ENCODE measurements at places on chromosomes 12 and 14.

DNA sequence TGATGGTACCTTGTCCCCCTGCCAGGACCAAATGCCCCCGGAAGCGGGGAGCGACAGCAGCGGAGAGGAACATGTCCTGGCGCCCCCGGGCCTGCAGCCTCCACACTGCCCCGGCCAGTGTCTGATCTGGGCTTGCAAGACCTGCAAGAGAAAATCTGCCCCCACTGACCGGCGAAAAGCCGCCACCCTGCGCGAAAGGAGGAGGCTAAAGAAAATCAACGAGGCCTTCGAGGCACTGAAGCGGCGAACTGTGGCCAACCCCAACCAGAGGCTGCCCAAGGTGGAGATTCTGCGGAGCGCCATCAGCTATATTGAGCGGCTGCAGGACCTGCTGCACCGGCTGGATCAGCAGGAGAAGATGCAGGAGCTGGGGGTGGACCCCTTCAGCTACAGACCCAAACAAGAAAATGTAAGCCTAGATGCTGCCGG is 410 bp downstream of the MYF6 start:
- DNase-seq = no peak

- DNase-seq = no peak
These were observed 1.2 kb downstream of the NT5DC3 start for GRCh38 chr12:103839609-103840461.

DNA sequence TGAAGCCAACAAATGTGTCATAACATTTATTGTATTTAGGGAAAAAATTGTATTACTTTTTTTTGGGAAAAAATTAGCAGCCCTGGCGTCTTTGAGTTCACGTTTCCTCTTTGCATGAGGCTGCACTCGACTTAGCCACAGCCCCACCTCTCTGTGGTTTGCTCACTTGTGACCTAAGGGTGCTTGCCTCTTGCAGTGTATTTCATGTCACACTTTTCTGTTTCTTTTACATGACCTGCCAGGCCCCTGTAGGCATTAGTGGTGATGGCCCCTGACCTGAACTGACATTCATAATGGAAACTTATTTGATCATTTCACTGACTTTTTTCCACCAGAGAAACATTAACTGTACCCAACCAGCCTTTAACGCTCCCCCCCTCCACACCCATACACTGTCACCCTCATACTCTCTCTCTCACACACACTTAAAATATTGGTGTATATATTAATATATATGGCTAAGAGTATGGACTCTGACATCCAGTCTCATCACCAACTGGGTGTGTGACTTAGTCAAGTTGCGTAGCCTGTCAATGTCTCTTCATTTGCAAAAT is 122.9 kb downstream of the PRKCH start:
- no peak for DNase-seq

DNA sequence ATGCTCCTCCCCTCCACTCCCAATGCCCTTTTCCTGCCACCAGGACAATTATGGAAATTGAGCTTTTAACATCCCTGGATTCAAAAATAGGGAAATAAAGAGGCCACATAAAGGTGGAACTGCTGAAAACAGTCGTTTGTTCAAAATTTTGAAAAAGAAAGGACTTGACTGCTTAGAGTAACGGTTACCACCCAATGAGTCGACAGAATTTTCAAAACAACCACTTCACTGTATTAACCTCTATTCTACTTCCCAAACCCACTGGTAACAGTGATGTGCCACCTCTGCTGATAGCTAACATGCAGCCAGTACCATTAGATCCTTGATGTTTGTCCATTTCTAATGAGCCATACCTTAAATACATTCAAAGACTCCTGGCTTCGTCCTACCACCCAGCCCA is 4.9 kb downstream of the ST8SIA1 start:
- no peak for DNase-seq

DNA sequence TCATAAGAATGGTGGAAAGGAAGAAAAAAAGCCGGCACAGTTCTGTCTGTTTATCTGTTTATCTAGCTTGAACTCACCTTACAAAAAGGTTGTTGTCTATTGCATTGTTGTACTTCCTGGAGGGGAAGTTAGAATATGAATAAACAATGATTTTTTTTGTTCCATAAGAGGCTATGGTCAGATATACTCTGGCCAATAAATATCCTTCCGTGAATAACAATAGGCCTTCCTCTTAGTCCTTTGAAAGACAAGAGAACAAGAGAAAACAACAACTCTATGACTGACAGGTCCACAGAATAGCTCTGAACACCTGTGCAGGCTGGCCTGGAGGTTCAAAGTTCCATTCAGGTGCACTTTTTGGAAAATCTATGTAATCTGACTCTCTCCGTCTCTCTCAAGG is 192.8 kb upstream of the KRR1 start:
- DNase-seq = no peak

DNA sequence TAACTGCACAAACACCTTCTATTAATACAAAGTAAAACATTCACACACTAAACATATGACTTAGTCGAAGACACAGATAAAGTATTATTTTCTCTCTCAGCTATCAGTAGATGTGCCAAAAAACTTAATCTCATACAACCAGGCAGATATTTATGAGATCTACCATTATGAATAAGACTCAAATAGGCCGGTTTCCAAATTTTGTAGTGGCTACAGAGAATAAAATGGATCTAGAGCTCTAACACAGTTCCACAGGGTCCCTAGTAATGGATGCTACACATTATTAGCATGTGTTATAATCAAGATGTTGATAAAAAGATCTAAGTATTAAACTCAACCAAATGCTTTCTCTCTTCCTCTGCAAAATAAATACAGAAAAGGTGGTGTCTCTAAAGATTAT is 10.4 kb downstream of the SAV1 start:
- DNase-seq = no peak

DNA sequence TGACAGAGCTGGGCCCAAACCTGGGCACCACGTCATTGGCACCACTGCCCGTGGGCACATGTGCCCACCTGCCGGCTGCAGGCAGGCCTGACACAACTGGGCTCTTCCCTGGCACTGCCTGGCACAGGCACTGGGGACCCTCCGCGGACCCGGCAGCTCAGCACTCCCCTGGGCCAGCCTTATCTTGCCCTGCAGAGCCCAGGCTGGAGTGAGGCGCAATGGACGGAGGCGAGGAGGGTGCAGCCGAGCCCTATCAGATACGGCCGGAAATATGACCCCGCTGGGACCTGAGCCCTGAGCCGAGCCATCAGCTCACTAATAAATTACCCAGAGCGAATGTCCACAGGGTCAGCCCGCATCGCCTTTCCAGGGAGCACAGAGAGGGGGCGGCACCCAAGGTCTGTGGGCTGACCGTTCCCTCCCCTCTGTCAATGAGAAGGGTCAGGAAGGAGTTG is 1.7 kb upstream of the C14orf180 start:
- no peak for DNase-seq

DNA sequence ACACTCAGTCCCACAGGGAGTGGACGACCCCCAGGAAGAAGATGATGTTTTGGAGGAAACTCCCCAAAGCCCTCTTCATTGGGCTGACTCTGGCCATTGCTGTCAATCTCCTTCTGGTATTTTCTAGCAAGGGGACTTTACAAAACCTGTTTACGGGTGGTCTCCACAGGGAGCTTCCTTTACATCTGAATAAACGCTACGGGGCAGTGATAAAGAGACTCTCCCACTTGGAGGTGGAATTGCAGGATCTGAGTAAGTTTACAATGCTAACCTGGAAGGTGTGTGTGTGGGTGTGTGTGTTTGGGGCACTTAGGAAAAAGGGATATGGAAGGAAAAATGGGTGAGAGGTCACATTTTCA is 416 bp downstream of the GALNT8 start:
- DNase-seq = no peak

- no peak for DNase-seq
These were observed 285.7 kb upstream of the SEL1L start for GRCh38 chr14:81819344-81819743.

DNA sequence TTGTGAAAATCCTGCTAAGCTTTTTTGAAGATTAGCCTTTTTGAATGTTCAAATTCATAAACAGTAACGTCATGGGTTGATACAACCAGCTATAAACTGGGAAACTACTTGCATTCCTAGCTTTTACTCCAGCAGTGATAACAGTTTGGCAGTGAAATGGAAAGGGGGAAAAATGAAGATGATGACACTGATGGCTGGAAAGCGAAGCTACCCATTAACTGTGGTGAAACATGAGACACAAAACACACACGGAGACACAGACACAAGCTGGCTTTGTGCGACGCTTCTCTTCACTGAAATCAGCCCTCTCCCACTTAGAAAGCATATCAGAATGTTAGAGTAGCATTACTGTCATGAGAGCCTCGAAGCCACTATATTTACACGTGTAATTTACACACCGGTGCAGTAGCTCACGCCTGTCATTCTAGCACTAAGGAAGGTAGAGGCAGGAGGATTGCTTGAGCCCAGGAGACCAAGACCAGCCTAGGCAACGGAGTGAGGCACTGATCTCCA is 15.7 kb downstream of the VPS37B start:
- no peak for DNase-seq

DNA sequence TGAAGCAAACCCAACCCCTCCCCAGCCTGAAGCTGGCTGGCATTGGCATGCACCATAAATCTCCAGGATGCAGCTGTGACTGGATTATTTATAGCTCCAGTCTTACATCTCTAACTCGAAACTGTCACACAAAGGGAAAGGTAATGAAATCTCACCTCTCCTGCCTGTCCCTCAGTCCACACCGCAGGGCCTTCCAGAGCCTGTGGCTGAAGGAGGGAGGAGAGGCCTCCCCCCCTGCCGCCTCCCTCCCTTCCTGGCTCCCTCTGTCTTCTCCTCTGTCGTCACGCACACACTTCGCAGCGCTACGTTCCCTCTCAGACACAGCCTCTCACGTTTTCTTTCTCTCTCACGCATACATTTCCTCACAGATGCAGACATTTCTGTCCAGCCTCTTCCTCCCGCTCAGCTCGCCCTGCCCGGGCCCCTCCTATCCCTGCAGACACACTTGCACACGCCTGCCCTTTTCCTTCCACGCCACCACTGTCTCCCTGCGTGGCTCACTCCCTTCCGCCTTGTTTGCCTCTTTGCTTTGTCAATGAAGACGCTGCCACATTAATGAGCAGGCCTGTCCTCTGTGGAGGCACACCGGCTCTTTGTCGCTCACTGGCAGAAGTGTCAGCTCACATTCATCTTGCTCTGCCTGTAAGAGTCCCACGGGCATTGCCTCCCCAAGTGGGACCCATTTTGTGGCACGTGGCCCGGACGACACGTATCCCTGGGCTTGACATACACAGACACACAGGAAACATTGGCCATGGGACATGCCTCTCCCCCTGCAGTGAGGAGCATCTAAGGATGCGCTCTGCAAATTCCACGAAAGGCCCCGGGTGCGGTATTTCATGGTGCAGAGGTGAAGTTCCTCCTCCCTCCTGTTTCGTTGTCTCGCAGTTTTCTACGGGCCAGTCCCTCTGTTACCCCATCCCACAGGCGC is 27.9 kb downstream of the IRF2BPL start:
- no peak for DNase-seq

DNA sequence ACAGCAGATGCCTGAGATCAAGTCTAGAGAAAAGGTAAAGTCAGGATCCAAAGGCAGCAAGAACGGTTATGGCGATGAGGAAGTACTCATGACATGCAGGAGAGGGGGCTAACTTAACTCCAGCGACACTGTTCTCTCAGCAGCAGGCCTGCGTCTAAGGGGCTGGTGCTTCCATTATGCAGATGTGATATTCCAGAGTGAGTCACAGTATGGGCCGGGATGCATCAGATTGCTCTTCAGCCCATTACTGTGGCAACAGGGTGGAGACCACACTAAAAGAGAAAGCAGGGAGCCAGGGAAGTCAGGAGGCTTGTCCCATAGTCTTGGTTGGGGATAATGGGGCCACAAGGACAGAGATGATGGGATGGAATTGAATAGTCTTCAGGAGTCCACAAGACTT is 151.8 kb upstream of the NTF3 start:
- DNase-seq = no peak

GRCh38 chr12:12723149-12723680 is 6.0 kb downstream of the CDKN1B start:
- no peak for DNase-seq

DNA sequence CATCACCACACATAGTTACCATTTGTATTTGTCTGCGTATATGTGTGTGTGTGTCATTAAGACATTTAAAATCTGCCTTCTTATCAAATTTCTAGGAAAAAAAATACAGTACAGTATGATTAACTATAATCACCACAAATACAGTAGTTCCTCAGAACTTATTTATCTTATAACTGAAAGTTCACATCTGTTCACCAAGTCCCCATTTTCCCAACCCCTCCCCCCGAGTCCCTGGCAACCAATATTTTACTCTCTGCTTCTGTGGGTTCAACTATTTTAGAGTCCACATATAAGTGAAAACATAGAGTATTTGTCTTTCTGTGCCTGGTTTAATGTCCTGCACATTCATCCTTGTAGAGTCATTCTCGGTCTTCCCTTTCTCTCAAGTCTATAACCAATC is 12.3 kb downstream of the CAPS2 start:
- no peak for DNase-seq

DNA sequence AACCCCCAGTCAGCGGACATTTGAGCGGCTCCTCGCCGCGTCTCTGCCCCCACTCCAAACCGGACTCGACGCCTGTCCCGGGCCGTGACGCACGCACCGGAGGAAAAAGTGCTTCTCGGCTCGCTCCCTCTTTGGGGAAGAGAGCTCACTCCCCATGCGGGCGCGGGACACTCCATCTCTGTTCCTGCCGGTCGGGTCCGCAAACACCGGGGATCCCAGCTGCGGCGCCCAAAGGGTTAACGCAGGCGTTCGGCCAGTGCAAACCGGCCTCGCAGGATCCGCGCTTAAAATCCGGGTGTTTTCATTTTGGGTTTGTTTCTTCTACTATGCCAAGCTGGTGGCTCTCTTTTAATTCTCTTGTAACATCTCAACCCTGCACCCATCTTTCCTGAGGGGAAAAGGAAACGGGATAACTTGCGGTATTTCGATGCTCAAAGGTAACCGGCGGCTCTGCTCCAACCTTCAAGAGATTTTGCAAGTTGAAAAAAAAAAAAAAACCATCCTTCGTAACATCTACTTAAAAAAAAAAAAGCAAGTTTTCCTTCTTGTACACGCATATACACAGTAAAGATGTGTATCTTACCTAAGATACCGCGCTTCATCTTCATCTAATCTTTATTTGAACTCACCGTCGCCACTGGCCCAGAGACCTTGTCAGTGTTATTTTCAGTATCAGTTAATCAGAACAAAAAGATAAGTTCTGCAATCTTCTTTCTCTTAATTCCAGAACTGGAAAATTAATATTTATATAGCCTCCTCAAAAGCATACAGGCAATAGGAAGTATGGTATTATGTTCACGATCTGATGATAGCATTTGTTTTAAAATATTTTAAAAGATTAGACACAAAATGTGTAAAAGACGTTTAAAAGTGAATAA is 1.6 kb upstream of the ATP2B1 start:
- no peak for DNase-seq

- no peak for DNase-seq
These were observed 37.2 kb downstream of the RDH12 start for GRCh38 chr14:67738740-67739504.

GRCh38 chr12:70837026-70837425 is 83.5 kb downstream of the PTPRR start:
- DNase-seq = no peak

- no peak for DNase-seq
These were observed 9.9 kb upstream of the NID2 start for GRCh38 chr14:52078721-52079120.

Measured in NCI-H2081 treated with DMSO at 0.1 percent for 48 hours (cell line).